ENCODE measurements at places on chromosomes 3 and 15.
A peak's percentile ranks its signal among the peaks of the same experiment; 100 is the strongest.

DNA sequence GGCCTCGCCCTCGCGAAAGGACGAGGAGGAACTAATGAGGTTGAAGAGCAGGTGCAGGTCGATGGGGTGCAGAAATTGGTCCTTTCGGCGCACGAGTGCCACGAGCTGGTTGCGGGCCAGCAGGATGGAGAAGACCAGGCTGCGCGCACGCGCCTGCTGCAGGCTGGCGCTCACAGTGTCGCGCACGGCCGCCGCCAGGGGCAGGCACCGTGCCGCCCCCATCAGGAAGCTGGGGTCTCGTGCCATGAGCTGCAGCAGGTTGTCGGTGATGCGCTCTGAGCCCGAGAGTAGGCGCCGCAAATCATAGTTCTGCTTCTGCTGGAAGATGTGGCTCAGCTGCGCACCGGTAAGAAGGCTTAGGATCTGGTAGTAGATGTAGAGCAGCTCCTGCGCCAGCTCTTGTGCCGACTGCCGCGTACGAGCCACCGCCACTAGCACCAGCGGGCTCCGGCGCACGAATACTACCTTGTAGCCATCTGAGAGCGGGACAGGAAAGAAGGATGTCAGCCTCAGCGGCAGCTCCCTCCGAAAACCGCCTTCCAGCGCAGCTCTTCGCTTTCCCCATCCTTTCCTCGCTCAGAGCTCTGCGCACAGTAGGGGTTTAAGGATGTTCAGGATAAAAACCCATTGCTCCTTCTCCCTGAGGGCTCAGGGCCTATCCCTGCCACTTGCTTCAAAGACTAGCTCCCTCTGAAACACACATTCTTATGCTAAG, 6.9 kb upstream of the MST1R start:
- no peak for DNase-seq

DNA sequence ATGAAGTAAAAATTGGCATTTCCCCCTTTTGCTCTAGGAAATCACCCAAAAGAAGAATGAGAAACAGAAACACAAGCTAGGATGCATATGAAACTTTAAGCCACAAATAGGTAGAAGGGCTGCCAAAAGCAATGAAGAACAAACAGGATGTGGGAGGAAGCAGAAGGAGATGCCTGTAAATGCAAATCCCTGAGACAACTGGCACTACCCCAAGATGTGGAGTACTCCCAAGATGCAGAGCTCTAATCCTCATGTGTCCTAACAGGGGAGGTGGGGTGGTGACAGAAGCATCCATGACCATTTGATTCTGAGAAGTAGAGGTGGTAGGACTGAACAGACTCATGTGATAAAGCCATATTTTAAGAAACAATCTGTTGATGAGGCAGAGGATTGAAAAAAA, 31.9 kb upstream of the ZNF280D start:
- no peak for DNase-seq

- no peak for DNase-seq
Observed at GRCh38 chr15:41928637-41929620, 35.1 kb upstream of the SPTBN5 start.

- no peak for DNase-seq
Observed at GRCh38 chr15:25724899-25725298, 138.2 kb downstream of the ATP10A start.

- peak; percentile 57 for DNase-seq
Observed at GRCh38 chr3:58989163-58989562, 60.7 kb downstream of the CFAP20DC start.

GRCh38 chr15:93983526-93983925, 247.8 kb upstream of the MCTP2 start:
- DNase-seq, result no peak

GRCh38 chr3:10975695-10976234, 16.8 kb upstream of the SLC6A1 start:
- no peak for DNase-seq

GRCh38 chr3:171691485-171691884, 118.8 kb downstream of the PLD1 start:
- DNase-seq, result no peak

DNA sequence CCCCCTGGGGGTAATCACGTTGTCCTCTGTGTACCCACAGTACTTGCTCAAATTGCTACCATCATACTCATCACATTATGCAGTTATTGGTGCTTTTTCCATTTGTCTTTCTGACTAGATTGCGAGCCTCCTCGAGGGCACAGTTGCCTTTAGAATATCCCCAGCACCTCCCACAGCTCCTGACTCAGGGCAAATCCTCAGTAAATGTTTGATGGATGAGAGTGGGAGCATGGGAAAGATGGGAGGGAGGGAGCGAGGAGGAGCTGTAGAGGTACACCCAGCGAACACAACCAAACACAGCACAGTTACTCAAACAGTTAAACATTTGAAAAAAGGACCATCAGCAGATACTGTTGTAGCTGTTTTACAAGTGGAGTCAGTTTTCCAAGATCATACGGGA, 27.9 kb downstream of the SIDT1 start:
- DNase-seq, result no peak

GRCh38 chr15:97037080-97037479, 706.6 kb downstream of the NR2F2 start:
- no peak for DNase-seq

- no peak for DNase-seq
Observed at GRCh38 chr3:171044384-171044783, 17.9 kb upstream of the SLC2A2 start.

DNA sequence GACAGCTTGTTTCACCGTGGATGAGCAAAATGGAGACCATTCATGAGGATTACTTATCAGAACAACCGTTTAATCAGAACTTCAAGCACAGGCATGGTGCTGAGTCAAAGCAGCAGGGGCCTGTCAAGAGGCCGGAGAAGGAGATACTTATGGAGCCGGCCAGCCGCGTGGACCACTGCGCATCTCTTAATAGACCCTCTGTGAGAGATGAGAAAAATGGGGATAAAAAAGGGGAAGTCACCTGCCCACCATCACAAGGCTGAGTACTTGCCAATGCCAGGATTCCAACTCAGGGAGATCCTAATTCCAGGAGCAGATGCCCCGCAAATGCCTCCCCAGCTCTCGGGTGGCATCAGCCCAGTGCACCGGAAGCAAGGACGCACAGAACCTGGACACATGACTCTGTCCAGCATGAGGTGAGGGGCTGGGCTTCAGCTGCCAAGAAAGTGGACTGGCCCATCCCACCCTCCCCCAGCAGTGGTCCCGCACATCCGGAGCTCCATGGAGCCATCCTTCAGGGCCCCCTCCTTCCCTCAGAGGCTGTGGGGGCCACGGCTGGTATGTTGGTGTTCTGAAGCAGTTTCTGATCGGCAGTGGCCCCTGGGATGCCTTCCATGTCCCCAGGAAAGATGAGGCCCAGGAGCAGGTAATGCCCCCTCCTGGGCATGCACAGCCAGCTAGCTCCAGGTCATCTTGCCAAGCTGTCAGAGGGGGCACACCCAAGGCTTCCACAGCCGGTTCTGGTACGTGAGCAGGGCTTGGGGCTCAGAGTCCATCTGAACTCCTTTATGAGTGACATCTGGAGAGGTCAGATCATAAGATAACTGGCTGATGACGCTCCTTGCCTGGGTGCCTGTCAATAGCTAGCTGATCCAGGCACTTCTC, 143.8 kb downstream of the ATP10A start:
- DNase-seq, result no peak

DNA sequence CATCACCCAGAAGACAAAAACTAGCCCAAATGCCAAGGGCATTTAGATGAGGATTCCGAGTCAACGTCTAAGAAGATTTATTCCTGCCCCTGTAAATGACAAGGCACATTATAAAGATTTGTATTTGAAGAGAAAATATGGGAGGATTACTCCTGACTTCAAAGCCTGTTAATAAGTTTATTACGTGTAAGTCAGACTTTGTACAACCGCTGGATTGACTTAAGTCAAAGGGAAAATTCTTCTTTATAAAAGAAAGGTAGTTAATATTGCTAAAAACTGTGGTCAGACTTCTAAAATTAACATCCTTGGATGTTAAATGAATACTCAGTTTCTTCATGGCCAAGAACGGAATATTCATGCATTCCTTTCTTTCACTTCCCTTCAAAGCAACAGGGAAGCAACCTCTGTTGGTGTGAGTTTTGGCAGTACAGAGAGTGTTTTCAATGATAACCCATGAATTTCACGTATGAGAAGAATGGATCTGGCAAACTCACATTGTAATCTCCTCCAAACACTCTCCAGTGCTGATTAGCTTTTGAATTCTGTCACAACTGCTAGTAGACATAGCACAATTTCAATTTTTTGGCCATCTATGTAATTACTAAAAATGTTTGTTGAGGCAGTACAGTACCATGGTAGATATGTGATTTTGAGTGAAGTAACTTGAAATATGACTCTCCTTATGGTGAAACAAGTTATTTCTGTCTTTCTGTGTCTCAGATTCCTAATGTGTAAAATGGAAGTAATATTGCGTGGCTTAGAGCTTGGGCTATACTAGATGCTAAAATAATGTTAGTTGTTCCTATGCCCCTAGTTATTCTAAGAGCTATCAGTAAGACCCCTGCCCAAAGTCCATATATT, 62.0 kb downstream of the PLD1 start:
- DNase-seq, result no peak

- no peak for DNase-seq
Observed at GRCh38 chr3:121505256-121505655, 40.5 kb downstream of the POLQ start.

GRCh38 chr3:43627360-43627759, 5.5 kb upstream of the ANO10 start:
- no peak for DNase-seq

DNA sequence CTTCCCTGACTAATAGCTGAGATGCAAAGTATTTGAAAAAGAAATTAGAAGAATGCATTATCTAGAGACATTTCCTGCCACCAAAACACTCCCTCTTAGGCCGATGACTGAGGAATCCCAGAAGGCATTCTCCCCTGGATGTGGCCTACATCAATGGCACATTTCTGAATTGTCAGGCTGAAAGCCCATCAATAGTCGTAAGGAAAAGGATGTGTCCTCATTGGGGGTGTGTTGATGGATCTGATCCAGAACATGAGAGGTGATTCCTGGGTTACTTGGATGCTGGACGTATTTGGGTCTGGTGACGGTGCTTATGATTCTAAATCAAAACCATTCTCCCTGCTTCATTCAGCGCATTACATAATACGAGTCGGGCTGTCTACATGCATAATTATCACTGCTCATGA, 216.9 kb upstream of the CDIN1 start:
- no peak for DNase-seq

DNA sequence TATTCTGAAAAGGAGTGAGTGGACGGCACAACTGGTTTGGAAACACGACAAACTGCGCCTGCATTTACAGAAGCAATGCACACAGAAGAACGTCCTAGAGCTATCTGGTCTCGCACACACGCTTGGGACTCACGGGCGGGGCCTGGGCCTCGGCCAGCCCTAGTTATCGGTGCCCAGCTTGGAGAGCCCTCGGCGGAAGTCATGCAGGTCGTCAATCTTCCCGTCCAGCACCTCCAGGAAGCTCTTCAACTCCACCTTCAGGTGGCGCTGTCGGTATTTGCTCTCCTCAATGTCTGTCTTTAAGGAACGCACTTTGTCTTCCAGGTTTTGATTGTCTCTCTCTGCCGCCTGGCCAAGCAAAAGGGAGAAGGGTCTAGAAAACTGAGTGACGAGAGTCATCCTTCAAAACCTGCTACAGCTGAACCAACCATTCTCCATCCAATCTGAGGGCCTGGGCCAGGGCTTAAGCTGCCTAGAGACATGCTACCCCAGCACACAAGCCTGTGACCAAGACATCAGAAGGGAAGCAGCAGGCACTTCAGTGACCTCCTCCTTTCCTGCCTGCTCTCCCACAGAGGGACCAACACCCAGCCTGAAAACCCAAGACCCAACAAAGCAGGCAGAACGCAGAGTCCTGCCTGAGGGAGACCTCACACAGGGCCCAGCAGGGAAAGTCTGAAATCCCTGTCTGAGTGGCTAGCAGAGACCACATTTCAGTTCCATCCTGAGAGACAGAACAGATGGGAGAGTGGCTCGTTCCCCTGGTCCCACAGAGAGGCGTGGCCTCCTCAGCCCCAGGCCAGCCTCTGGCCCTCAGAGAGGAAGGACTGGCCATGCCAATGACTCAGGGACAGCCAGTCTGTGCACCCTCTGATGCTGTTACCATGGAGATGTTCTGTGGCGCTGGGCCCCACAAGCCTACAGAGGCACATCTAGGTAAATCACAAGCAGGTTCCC, 40.4 kb downstream of the WHAMM start:
- peak; percentile 46 for DNase-seq

GRCh38 chr3:17044855-17045254, 160.1 kb downstream of the PLCL2 start:
- no peak for DNase-seq

- DNase-seq, result peak; percentile 22
Observed at GRCh38 chr3:132256989-132257388, 60.2 kb upstream of the ACP3 start.

GRCh38 chr15:83174891-83175290, 32.7 kb downstream of the HDGFL3 start:
- DNase-seq, result no peak

GRCh38 chr3:151174351-151174750, 28.7 kb downstream of the GPR171 start:
- no peak for DNase-seq

DNA sequence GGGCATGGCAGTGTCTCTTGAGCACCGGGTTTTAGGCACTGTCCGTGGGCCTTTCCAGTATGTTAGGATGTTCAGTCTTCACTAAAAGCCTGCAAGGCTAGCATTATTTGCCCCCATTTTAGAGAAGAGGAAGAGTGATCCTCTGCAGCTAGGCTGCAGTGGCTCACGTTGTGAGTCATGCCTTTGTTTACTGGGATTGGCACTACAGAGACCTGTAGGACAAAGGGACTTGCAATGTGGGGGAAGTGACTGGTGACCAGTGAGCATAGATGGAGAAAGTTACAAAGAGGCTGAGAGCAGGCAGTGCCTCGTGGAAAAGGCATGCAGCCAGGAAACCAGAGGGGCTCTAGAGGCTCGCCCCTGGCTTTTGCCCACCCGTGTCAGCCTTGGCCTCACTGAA, 26.8 kb upstream of the CPNE9 start:
- no peak for DNase-seq

- no peak for DNase-seq
Observed at GRCh38 chr15:29058903-29059539, 173.2 kb downstream of the APBA2 start.

GRCh38 chr3:71057526-71057894, 526.0 kb downstream of the FOXP1 start:
- peak; percentile 75 for DNase-seq

GRCh38 chr3:114437897-114438296, 144.1 kb downstream of the TIGIT start:
- DNase-seq, result no peak

DNA sequence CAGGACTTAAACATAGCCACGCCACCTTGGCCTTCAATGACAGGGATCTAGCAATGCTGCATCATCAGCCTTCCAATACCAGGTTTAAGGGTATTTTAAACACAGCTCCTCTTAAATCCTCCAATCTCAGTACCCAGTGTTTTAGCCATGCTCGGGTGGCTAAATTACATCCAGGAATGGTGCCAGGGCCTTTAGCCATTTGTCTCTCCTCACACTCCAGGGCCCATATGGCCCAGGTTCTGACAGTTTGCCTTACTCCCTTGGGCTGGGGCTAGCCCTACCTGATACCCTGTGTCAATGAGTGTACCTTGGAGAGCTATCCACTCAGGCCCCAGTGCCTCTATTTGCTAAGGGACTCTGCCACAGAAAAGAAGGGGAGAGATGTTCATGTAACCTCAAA, 29.4 kb downstream of the ZNF589 start:
- no peak for DNase-seq
